NCI-H1417 treated with DMSO at 0.1 percent for 48 hours (cell line): ENCODE measurements at places on chromosomes 13 and 19.

GRCh38 chr13:102136735-102137296 is 265.0 kb downstream of the FGF14 start:
- no peak for DNase-seq

DNA sequence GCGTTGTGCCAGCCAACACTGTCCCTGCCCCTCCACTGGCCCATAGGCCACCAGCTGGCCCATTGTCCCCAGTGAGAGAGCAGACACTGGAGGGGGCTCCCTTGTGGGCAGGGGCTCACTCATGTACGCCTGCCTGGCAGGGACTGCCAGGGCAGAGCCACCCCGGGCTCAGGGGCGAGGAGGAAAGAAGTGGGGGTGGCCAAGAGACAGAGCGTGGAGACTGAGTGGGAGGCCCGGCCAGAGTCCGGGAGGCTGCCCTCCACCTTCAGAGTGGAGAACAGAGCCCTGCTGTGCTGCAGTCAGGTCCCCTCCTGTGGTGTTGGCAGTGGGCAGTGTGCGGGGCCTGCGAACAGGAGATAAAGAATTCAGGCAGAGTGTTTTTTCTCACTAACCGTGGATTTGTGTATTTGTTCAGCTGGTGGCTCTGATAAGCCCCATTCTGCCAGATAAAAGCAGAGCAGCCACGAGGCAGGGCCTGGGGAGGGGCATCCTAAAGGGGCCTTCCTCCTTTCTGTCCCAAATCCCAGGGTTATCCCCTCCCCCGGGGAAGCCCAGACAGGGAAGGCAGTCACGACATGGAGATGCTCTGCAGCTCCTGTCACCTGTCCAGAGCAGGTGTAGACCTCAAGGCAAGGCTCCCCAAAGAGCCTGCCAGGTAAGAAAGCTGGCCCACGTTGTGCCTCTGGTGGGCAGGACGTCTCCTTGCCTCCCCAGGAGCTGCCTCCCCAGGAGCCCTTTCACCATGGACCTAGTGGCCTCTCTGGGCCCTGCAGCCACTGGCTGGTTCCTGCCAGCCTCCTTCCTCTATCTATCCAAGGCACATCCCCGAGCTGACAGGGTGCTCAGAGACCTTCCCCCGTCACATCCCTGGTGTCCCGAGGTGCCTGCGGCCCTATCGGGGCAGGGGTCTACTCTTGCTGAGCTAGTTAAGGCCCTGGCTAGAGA is 33.0 kb downstream of the LYL1 start:
- no peak for DNase-seq

DNA sequence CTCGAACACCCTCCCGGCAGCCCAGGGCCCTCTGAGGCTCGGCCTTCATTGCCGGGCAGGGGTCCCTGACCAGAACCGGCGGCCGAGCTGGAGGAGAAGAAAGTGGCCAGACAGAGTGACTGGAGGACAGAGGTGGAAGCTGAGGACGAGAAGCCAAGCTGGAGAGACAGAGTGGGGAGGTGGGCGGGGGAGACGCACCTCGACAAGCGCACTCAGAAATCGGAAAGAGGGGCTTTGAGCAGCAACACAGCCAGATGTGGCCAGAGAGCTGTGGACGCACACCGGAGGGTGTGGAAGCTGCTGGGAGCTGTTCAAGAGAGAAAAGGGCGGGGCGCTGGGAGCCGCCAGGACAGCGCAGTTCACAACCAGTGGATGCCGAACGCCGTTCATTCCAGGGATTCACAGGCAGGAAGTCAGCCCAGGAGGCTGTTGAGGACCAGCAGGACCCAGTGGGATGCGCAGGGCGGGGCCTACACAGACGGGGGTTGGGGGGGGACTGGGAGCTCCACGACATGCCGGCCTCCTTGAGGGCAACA is 28.2 kb upstream of the C13orf46 start:
- no peak for DNase-seq

DNA sequence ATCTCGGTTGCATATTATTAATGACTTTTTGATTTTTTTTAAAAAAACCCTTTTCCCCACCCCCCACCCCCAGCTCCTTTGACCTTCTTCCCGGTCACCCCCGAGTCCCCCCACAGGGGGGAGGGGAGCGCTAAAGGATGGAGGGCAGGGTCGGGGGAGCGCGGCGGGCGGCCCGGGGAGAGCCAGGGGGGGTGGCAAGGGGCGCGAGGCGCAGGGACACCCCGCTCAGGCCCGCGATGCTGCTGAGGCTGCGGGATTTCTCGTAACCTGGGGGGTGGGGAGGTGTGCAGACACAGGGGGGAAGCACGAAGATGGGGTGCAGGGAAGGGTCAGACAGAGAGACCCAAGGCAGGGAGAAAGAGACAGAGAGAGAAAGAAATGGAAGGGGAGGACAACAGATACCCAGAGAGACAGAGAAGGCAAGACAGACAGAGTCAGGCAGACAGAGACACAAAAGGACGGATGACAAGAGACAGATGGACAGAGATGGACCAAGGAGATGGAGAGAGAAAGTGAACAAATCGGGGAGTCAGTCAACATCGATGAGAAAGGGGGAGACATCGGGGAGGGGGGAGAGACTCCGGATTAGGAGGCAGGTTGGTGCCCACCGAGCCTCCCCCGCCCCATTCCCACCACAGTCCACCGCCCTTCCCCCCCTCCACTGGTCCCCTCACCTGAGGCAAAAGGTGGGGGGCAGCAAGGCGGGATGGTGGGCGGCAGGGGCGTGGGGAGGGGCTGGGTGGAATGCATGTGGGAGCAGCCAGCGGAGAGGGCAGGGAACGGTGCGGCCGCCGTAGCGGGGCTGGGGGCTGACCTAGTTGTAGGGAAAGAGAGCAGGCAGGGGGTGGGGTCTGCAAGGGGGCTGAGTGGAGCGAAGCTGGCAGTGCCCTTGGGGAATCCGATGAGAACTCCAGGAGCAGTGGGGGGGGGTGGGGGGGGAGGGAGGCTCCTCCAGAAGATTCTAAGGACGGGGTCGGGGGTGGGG is 14.2 kb downstream of the KCNC3 start:
- DNase-seq: no peak

DNA sequence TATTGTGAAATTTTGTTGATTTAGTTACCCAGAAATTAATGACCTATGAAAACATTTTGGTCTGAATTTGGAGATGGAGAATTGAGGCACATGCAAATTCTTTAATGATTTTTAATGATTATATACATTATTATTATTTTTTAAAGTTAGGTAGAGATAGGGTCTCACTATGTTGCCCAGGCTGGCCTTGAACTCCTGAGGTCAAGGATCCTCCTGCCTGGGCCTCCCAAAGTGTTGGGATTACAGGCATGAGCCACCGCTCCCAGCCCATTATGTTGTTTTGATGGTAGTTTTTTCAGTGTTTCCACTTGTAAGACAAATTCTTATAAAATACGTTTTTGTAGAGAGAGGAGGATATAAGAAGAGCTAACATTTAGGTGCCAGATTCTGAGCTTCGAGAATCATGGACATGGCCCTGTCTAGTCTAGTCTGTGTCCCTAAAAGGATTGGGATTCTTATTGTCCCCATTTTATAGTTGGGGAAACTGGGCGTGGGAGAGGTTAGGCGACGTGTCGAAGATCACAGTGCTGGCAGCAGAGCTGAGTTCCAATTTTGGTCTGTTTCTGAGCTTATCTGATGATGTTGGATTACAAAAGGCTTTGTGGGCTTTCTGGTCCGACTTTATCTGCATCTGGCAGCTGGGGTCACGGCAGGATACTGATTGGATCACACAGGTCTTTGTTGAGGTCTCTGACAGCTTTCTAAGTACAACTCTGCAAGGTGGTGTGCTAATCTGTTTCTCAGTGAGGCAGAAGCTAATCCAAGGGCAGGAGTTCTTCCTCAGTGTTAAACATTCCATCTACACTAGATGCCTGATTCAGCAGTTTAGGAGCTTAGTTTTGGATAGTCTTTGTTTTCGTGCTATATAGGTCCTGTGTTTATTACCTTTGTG is 7.5 kb upstream of the WDR88 start:
- no peak for DNase-seq

- no peak for DNase-seq
Measured at GRCh38 chr13:91189506-91189905, 158.0 kb upstream of the MIR17HG start.

DNA sequence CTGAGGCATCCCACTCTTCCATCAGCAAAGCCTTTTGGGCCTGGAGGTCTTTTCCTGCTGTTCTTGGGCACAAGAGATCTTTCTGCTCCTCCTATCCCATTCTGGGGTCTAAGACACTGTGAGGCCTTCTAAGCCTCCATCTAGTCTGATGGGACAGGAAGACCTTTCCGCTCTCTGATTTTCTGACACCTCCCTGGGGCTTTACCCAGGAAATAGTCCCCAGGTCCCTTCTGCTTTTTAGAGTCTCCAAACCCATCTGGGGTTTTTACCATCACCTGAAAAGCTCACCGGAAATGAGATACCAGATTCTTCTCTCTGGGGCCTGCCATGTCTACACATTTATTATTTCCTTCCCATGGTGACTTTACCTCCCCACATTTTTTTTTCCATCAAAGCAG is 21.1 kb downstream of the CLEC17A start:
- no peak for DNase-seq

DNA sequence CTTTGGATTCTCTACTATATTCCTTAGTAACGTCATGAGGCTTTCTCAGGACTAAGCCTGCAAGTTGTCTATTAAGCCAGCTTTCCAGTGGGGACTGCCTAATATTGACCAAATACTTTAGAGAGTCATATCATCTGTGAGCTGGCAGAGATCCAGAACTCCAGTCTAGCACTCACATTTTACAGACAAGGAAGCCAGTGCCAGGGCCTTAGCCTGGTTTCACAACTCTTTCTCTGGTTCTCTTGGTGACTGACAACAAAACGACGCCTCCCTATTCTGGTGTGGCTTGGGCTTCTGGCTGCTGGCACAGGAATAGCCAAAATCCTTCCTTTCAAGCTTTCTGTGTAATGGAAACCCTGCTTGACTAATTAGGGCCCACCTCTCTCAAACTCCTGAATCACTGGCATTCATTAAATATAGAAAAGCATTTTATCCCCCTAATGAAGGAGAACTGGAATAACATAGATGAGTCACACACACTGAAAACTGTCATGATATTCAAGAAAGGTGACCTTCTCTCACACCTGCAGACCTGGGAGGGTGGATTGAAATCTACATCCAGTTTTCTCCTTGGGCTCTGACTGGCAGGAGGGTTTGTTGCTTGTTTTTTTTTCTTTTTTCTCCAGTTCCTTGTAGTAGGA is 75.2 kb upstream of the UBL3 start:
- no peak for DNase-seq

GRCh38 chr13:34939771-34940170 is 2.3 kb upstream of the NBEA start:
- no peak for DNase-seq

DNA sequence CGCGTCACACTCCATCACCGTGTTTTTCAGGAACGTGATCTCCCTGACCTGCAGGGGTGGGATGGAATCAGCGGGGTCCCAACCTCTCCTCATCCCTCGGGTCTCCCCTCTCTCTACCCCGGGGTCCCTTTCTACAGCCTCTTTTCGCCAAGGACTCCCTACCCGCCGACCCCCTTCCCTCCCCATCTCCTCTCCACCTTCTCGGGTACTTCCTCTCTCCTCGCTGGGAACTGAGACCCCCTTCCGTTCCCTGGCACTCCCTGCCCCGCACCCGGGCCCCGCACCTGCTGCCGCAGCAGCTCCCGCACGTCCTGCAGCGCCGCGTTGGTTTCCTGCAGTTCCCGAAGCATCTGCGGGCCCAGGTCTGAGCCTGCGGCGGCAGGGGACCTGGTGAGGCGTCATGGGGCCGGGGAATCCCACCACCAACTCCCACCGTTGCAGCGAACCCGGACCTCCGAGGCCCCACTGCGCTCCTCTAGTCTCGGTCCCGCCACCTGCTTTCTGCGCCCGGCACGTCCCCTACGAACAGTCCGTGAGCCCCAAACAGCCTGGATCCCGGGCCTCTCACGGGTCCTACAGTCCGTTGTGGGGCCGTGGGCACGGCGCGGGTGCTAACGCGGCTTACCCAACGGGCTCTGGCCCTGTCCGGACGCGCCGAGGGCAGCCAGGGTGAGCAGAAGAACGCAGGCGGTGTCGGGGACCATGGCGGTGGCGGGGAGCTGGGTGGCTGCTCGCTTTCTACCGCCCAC is at the start of gene COMP:
TSS of gene COMP (minus strand) at position 740 of the 749 bp plus-strand sequence. CDS start at position 704, 36 bp downstream.
- no peak for DNase-seq

GRCh38 chr13:46106839-46107371 is 2.1 kb upstream of the CPB2 start:
- no peak for DNase-seq

DNA sequence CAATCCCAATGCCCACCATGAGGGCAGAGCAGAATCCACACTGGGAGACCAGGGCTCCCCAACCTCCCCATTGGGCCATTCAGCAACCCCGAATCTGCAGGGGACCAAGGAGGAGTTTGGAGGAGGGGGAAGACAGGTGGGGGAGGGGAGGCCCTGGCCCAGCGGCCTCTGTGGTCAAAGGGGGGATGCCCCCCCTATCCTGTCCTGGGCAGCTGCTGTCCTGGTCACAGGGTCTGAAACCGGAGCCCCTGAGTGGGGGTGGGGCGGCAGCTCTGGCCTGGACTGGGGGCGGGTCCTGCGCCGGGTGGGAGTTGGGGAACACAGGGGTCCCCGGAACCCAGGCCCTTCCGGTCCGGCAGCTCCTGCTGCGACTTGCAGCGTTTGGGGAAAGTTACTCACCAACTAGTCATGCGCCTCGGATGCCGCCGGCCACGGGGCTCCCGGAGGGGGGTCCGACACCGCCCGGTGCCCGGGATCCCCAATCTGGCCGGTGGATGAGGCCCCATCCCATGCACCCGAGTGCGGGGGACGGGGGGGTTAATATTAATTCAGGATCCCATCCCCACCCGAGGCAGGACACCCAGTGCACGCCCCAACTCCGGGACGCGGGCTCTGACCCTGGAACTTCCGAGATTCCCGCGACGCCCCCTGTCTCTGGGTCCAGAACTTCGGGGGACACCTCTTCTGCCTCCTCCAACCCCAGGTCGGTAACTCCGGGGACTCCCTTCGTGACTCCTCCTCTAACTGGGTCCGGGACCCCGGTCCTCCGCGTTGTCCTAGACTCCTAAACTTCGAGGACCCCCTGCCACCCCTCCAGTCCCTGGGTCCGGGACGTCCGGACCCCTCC is 872 bp downstream of the HOMER3 start:
- no peak for DNase-seq

DNA sequence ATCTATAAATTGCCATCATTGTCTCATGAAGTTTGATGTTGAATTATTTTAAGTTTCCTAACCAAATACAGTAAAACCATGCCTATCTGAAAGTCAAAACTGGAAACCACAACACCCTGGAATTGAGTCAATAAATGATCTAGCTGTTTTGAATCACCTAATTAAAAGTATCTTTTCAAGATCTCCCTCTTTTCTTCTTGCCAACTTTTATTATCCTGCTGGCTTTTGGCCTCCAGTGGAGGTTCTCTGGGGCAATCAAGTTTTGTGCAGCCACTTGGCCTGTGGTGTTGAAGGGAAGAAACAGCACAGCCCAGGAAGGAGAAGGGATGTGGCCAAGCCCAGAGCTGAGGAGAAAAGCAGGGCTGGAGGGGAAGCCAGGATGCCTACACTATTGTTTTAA is 255.4 kb downstream of the COG6 start:
- no peak for DNase-seq
